ENCODE measurements at places on chromosomes 3 and 15.

DNA sequence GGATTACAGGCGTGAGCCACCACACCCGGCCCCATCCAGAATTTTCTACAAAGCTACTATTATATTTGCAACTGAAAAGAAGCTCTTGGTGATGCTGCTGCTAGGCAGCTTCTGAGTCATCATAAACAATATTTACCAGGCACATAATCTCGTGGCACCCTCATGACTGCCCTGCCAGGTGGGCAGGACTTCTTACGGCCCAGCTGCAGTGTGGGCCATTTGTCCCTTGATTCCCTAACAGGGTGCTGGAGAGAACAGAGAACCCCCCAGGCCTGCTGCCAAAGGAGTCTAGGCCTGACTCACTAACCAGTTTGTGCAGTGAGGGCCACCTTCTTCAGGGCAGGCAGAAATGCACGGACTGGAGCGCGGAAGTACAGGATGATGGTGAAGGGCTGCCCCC is 4.9 kb downstream of the EPB42 start:
- no peak for DNase-seq

GRCh38 chr3:143977341-143978262 is 6.0 kb downstream of the DIPK2A start:
- DNase-seq, result no peak

GRCh38 chr3:127750226-127751031 is 71.9 kb downstream of the MGLL start:
- DNase-seq, result no peak

GRCh38 chr3:174862101-174862500 is 3.0 kb downstream of the NAALADL2 start:
- DNase-seq, result peak; percentile 25

DNA sequence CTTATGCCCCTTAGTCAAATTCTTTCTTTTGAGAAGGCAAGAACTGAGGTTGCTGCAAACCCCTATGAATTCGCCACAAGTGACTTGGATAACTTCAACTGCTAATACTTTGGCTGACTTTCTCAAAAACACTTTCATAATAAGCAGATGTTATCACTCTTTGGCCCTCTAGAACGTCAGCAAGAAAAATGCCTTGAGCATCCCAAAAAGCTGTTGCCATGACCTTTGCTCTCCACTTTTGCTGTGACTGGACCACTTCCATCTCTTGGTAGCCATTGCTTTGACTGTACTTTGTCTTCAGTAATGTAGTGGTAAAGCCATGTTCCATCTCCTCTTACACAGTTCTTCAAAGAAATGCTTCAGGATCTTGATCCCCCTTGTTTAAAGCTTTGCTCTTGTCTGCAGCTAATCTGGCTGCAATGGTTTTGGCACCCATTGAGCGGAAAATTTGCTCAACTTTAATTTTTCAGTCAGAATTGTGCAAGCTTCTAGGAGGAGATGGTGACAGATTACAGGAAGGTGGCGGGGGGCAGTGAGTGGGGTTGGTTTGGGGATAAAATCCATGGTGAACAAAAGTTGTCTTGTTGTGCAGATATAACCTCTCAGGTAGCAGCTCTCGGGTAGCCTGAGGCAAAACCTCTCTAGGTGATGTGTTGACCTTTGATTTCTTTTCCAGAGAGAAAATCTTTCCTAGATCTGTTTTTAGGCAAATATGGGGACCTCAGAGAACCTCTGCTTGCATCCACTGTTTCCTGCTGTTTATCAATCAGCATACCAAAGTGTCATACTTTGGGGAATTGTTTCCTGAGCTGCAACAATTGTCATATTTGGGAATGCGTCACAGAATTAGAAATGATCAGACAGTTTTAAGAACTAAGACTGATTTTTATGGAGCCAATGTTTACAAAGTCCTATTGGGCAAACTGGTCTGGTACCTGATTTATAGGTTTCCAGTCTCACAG is 83.6 kb downstream of the CCR1 start:
- DNase-seq, result no peak

DNA sequence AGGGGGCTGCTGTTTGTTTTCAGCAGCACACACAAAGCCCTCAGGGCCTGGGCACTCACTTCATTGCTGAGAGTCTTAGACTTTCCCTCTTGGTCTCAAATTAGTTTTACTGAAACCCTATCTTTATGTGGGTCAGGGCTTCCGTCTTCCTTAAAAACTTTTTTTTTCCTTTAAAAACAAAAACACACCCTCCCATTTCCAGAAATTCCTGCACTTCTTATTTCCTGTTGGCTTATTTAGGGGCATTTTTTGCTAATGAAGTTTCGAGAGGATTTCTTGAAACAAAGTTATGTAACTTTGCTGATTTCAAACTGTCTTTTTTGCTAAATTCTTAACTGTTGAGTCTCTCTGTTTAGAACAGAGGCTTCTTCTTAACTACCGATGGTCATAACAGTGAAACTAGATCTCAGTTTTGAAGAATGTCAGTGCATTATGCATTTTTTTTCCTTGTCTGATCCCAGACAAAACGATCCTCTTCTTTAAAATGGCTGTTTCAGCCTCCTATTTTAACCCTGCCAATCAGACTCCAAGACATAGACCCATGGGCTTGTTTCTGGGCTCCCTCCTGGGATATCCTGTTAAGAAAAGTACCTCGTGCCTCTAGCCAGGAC is 23.3 kb downstream of the ANAPC13 start:
- DNase-seq, result peak; percentile 24

DNA sequence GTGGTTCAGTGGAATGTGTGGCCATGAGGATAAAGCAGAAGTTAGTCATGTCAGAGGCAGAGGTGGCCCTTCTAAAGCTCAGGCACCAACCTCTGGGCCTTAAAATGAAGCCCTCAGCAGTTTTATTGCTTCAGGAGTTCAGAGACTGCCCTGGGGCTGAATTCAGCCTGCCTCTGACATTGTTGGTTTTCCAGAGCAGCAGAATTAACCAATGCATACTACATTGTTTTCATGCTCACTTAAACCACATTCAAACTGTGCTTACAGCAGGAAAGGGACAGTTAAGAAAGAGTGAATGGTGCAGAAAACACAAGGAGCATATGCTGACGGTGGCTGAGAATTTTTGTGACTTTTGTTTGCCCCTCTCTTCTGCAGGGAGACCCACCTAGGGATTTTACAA is 320.2 kb downstream of the CHST2 start:
- no peak for DNase-seq

DNA sequence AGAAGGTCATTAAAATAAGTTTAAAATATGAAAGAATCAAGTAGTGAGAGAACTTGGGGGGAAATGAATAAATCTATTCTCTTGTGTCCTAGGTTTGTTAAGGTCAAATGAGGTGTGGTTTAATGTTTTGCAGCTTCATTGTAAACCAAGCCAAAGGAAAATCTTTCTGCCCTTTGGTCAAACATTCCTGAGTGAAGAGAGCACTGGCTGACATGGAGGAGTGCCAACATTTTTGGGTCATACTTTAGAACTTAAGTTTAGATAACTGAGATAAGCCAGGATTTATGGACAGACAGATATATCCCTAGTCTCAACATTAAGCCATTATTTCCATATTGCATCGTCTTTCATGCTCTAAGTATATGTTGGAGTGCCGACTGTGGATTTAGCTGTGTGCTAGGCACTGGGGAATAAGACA is 66.4 kb downstream of the PTPRG start:
- DNase-seq, result no peak

DNA sequence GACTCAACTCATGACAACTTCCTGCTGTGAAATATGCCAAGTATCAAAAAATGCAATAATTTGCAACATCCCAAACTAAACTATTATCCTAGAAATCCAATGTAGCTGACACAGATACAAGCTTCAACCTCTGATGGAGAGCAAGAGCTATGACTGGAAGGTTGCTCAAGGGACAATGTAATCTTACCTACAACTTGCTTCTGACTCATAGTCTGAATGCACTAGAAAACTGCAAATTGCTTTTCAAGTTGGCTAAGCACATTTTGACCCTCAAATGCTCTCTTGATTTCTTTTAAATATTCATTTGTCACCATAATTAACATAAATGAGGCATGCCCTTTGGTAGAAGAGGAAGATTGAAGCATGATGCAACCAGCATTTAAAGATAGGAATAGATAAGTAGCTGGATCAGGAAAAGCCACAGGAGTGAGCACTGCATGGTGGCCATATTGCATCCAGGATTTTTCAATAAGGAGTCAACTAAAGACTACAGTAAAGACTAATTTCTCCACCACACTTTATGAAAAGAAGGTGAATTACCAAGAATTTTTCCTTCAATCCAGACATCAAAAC is 630.8 kb upstream of the GBE1 start:
- DNase-seq, result no peak

DNA sequence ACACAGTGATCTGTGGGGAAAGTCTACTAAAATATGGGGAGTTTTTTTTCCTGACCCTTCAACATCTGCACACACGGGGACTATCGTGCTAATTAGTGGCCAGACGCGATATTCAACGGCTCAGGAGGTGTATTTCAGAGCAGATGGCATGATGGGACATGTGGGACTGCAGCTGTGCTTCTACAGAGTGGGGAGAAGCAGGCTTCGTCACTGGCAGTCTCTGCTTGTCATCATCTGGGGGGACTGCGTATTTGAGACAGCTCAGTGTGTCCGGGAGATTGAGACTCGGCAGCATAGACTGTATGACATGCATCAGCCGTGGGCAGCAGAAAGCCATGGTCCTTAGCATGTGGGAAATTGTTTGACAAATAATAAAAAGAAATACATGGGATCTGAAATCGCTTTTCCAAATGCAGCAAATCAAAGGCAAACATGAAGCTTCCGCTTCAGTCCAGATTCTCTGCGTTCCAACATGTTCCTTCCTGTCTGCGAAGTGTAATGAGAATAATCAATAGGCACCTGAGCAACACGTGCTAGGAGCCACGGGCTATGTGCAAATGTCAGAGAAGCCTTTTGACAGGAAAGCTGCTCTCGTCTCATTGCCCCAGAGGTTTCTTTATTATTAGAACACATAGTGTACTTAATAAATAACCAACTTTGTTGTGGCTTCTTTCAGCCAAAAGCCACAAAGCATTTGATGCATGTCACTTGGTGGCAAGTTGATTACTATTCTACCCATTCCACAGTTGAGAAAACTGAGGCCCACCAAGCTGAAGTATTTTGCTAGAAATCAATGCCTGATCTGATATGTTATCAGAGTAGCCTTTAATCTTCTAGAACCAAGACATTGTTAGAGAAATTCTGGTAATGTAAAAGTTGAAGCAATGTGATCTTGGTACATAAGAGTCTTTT is 276.3 kb downstream of the RYR3 start:
- no peak for DNase-seq

DNA sequence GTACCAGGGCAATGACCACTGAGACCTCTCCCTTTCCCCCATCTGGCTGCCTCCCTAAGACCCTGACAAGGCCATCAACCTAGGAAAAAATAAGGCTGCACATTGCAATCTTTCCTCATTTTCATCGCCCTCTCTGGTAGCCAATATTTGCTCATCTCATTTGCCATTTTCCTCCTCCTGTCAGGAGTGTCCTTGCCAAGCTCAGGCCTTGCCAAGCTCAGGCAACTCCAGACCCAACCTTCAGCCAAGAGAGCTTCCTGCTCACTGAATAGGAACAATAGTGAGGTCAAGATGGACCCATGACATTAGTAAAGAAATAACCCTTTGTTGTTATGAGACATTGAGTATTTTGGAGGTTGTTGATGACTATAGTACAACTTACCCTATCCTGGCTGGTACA is 380.3 kb downstream of the RSL24D1 start:
- DNase-seq, result no peak

- no peak for DNase-seq
These were observed 111.8 kb upstream of the ADAMTS9 start for GRCh38 chr3:64799606-64800005.

- DNase-seq, result no peak
These were observed 65.8 kb upstream of the GSK3B start for GRCh38 chr3:120160050-120160449.

- no peak for DNase-seq
These were observed 226.2 kb downstream of the SLCO3A1 start for GRCh38 chr15:92079647-92080255.

Data from neural progenitor cell (in vitro differentiated cells).